ENCODE measurements at places on chromosomes 11 and 22.

GRCh38 chr11:117505285-117505970 lies 177.8 kb downstream of the CEP164 start:
- no peak for DNase-seq

DNA sequence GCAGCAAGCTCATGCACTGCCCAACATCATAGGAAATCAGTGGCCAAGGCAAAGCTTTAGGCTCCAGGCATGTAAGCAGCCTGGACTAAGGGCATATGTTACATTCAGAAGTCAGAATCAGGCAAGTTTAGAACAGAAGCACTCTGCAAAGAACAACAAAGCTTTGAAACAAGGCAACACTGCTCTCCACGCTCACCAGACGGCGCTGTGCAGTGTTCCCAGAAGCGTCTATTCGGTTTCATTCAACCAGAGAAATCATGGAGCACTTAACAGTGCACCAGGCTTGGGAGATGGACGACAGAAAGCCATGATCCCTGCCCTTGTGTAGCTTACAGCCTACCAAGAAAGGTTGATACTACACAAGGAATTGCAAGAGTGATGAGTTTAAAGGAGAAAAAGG lies 555.8 kb downstream of the BUD13 start:
- DNase-seq = peak; percentile 2

DNA sequence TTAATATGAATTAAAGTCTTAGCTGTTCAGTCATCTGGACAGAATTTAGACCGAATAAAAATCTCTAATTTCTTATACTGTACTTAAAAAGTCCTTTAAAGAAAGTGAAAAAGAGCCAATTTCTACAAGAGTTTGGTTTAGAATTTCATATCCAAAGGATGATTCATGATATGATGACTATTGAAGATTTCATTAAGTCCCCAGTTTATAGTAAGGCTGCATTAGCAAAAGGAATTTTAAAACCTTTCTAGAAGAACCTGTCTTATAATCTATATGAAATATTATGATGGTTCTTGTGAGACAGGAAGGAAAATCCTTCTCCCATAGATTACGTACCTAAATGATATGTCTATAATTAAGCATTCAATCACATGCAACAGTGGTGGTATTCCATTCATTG lies 34.8 kb downstream of the TSG101 start:
- DNase-seq = no peak

- DNase-seq = no peak
These were observed 19.6 kb upstream of the ARHGAP42 start for GRCh38 chr11:100667449-100667848.

GRCh38 chr22:19962909-19963806 lies 21.5 kb upstream of the TXNRD2 start:
- no peak for DNase-seq

- peak; percentile 58 for DNase-seq
These were observed at the start of gene GATD1 for GRCh38 chr11:777288-778255. Gene GATD1, minus strand, starts transcription at chr11:777487. Its CDS starts 25 bp downstream, at chr11:777462.

- no peak for DNase-seq
These were observed 184.3 kb downstream of the C11orf87 start for GRCh38 chr11:109606256-109606655.

GRCh38 chr22:29340566-29340965 lies 25.1 kb upstream of the RASL10A start:
- DNase-seq = no peak

- DNase-seq = peak; percentile 25
These were observed 8.7 kb upstream of the LAYN start for GRCh38 chr11:111531687-111532364.

DNA sequence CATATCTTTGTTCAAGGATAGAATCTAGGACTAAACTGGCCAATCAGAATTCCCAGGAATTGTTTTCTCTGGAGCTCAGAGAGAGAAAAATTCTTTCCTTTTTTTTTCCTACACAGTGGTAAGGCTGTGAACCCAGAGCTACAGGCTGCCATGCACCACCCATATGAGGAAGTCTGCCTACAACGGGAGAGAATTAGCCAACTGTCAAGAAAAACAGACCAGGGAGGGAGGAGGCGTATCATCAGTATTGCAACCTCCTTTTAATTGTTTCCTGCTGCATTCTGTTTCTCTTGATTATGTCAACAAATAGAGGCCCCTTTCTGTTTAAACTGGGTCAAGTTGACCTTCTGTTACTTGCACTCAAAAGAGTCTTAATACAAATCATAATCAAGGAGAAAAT lies 176.5 kb upstream of the UBASH3B start:
- no peak for DNase-seq

- no peak for DNase-seq
These were observed 563.0 kb downstream of the BRD1 start for GRCh38 chr22:49264696-49265095.

DNA sequence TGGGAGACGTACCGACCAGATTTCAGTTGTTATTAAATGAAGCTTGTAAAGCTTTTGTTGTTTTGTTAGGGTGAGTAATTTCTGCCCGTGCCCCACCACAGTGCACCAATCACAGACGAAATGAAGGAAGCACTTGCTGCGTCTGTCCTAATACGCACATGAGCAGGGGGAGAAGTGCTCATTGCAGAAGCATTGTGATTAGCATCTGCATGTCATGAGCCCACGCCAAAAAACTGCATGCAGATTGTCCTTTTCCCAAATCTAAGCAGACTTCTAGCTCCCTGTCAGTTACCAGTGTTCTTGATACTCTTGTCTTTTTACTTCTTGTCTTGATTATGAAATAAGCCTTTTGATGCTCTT lies 15.5 kb downstream of the RBX1 start:
- DNase-seq = no peak

GRCh38 chr11:31325160-31325559 lies 44.4 kb downstream of the DCDC1 start:
- DNase-seq = no peak

GRCh38 chr11:70364745-70365543 lies 33.4 kb upstream of the CTTN start:
- peak; percentile 89 for DNase-seq

- no peak for DNase-seq
These were observed 364 bp upstream of the ABCC8 start for GRCh38 chr11:17477084-17477333.

GRCh38 chr22:34588871-34589545 lies 476.9 kb upstream of the ISX start:
- no peak for DNase-seq

GRCh38 chr11:117600234-117600783 lies 196.7 kb downstream of the DSCAML1 start:
- no peak for DNase-seq

DNA sequence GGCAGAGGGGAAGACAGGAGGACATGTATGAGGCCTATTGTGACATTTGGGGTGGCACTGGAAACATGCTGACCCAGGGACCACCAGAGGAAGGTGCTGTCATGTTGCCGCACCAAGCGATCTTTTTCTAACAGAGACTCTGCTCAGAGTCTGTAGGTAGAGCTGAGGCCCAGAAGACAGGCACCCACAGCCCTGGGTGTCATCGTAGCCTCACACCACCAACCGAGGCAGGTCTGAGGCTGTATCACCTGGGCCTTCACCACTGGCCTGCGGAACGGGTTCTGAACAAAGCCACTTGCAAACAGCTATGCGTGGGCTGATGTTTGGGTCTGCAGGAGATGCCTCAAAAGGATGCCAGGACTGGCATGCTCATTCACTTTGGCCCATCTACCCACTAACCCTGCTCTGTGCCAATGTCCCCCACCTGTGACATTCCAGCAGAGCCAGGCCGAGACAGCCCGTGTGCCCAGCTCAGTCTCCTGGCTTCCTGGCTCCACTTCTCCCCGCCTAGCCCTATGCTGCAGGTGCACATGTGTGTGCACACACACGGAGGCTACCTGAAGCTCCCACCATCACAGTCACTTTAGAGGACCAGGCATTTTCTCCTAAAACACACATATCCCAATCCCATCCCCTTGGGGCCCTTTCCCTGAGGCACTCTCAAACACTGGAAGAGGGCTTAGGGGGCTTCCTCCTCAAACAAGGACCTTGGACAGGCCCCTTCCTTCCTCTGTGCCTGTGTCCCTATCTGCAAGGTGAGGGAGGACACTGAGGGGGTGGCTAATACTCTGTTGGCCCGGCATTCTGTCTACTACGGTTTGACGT lies 3.6 kb downstream of the TRIM29 start:
- DNase-seq = no peak

Measured in KG1 (cell line).